ENCODE measurements at places on chromosomes 1 and 21. TPM values are rescaled to one million over a fixed set of nuclear protein-coding genes. Genes with fewer than 3 reads are reported as not detected.

Gene MMP23B
- 2.3 TPM for total RNA-seq

Gene CTTNBP2NL
- total RNA-seq = 1.5 TPM

DNA sequence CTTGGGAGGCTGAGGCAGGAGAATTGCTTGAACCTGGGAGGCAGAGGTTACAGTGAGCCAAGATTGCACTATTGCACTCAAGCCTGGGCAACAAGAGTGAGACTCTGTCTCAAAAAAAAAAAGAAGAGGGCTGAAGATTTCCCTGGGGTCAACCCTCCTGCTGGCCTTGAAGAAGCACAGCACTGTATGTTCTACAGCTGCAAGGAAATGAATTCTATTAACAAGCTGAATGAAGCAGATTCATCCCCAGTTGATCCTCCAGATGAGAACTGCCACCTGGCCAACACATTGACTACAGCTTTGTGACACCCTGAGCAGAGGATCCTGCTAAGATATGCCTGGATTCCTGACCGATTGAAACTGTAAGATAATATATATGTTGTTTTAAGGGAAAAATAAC, 129.5 kb downstream of the ADSS2 start:
- no peak for DNase-seq

Gene DCAF6
- 24.3 TPM for total RNA-seq

Gene AMPD1
- total RNA-seq = not detected

DNA sequence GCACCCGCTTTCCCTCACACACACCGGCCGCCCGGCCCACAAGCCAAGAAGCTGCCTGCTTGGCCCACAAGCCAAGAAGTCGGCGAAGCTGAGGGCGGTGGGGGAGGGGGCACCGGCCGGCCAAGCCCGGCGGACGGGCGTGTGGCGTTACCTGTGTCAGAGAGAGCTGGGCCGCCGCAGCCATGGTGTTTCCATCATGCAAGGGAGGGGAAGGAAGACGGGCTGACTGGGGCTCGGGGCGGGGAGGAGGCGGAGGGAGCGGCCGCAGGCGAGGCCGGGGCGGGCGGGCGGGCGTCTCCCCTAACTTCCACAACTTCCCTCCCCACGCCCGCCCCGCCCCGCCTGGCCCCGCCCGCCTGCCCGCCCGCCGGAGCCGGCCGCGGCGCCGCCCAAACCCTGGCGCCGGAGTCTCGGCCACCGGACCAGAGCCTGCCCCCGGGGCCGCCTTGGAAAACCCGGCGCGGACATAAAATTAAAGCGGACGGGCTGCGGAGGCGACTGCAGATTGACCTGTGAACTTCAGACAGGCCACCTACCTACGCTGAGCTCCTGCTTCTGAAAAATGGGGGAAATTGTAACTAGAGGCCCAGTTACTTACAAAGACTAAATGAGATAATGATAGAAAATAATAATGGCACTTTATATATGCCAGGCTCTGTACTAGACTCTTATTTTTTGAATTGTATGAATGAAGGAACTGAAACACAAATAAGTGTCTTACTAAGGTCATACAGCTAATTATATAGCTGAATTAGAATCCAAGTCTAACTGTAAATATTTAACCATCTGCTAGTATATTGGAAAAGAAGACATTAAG, at the start of gene EPS15:
TSS of gene EPS15 (minus strand) at position 219 of the 817 bp plus-strand sequence. CDS start at position 184, 35 bp downstream.
- DNase-seq = peak; percentile 90

Gene CREB3L4
- 7.3 TPM for total RNA-seq

GRCh38 chr1:208198236-208198635, 45.9 kb downstream of the PLXNA2 start:
- DNase-seq = no peak

DNA sequence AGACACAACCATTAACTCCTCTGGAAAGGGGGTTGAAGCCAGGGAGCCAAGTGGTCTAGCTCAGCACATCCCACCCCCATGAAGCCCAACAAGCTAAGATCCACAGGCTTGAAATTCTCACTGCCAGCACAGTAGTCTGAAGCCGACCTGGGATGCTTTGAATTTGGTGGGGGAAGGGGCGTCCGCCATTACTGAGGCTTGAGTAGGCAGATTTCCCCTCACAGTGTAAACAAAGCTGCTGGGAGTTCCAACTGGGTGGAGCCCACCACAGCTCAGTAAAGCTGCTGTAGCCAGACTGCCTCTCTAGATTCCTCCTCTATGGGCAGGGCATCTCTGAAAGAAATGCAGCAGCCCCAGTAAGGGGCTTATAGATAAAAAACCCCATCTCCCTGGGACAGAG, 193.5 kb downstream of the GPATCH2 start:
- DNase-seq = no peak

Gene CFHR5
- total RNA-seq = not detected

DNA sequence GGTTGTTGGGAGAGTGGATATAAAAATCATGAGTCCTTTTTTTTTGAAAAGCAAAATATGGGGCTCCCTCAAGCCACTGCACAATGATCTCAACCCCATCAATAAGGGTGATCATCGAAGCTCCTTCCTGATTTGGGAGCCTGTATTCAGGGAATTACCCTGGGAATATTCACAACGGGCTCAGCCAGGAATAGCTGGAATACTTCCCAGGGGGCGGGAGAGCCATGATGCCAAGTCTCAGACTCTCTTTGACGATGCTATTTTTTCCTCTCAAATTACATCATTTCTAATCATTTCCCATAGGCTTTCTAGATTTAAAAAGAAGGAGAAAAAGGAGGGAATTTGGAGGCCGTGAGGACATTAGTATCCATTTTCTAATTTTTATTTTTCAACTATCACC, 18.4 kb downstream of the OLIG1 start:
- no peak for DNase-seq

GRCh38 chr1:43936431-43937151, 3.0 kb downstream of the ARTN start:
- peak; percentile 49 for DNase-seq

GRCh38 chr1:38677311-38677710, 182.3 kb downstream of the RRAGC start:
- DNase-seq = no peak

Gene SPTA1
- total RNA-seq = not detected

Gene RAB42
- total RNA-seq = not detected

Gene PPFIA4
- 20.8 TPM for total RNA-seq

Gene SPRR2E
- not detected for total RNA-seq

- no peak for DNase-seq
Measured at GRCh38 chr1:168653567-168653966, 75.4 kb downstream of the DPT start.

DNA sequence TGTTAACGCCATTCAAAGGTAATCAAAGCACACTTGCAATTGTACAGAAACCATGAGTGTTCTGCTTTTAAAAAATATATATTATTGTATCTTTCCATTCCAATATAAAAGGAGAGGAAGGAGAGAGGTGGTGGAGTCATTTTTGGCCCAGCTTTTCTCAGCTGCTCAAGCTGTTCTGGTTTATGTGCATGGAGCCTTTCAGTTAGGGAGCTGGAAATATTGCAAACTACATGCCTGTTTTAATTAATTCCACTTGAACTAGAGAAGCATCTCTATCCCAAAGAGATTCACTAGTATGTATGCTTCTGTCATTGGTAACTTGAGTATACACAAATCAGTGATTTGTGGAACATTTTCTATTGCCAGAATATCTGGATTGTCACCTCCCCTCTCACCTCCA, 28.5 kb upstream of the C1orf105 start:
- no peak for DNase-seq

DNA sequence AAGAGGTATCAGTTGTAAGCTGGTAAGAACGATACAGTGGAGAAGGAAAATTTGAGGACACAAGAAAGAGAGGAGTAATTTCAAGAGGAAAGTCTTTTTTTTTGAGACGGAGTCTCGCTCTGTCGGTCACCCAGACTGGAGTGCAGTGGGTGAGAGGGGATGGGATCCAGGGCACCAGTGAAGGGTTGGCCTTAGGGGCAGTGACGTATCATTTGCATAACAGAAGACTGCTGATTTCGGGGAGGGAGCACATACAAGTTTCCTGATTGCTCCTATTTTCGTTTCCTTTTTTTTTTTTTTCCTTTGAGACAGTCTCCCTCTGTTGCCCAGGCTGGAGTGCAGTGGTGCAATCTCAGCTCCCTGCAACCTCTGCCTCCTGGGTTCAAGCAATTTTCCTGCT, 4.2 kb downstream of the S100A13 start:
- DNase-seq = no peak

Gene HES4
- 1.1 TPM for total RNA-seq

DNA sequence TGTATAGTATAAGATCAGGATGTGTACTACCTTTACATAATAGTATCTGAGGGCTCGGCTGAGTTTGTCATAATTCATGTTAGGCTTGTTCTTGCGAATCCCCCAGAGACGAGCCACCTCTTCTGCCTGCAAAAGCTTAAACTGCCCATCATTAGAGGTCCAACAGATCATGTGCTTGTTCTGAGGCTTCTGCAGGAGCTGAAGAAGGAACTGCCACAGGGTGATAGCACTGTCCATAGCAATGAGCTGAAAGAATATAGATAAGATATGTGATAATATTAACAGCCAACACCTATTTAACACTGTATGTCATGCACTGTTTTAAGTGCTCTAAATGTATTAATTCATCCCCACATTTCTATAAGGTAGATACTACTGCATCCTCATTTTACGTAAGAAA, 8.2 kb downstream of the ELK4 start:
- no peak for DNase-seq

GRCh38 chr1:153779781-153780541, 4.8 kb downstream of the SLC27A3 start:
- DNase-seq = no peak

Gene RIMS3
- total RNA-seq = 1.9 TPM

DNA sequence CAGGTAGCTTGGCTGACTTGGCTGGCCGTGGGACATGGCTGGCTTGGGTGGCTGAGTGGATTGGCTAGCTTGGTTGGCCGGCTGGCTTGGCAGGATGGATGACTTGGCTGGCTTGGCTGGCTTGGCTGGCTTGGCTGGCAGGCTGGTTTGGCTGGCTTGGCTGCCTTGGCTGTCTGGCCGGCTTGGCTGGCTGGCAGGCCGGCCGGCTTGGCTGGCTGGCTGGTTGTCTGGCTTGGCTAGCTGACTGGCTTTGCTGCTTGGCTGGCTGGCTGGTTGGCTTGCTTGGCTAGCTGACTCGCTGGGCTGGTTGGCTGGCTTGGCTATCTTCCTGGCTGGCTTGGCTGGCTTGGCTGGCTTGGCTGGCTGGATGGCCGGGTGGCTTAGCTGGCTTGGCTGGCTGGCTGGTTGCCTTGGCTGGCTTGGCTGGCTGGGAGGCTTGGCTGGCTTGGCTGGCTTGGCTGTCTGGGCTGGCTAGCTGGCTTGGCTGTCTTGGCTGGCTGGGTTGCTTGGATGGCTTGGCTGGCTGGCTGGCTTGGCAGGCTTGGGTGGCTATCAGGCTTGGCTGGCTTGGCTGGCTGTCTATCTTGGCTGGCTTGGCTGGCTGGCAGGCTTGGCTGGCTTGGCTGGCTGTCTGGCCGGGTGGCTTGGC, 129.7 kb upstream of the FAM72C start:
- DNase-seq = peak; percentile 3

DNA sequence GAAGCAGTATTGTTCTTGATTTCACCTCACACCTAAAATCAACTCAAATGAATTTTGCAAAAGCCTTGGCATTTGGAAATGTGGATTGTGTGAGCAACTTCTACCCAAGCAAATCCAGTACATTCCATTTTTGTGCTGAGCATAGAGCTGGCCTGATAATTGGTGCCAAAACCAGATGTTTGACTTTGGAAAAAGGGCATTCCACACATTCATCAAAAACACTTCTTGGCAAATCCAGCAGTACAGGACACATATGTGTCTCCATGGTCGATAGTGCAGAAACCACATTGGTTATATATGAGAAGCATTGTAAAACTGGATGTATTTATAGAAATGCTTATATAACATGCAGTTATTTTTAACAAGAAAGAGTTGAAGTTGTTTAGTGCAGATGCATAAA, 210.4 kb downstream of the KCNK2 start:
- DNase-seq = no peak

- no peak for DNase-seq
Measured at GRCh38 chr1:201694608-201695335, 134.2 kb upstream of the IPO9 start.

- DNase-seq = no peak
Measured at GRCh38 chr1:159088050-159088449, 11.5 kb upstream of the AIM2 start.

GRCh38 chr1:14919751-14920150, 233.8 kb upstream of the TMEM51 start:
- no peak for DNase-seq

GRCh38 chr1:43847882-43848281, 85.7 kb upstream of the ARTN start:
- no peak for DNase-seq

All from activated naive CD8-positive, alpha-beta T cell treated with anti-CD3 and anti-CD28 coated beads for 36 hours (primary cell).